ENCODE measurements at places on chromosomes 2 and 18. TPM values are rescaled to one million over a fixed set of nuclear protein-coding genes. Genes with fewer than 3 reads are reported as not detected.

Gene PLCD4
- polyA plus RNA-seq, result 0.21 TPM

Gene OR6B2
- polyA plus RNA-seq, result not detected

Gene IL1RN
- polyA plus RNA-seq, result not detected

Gene SERPINB10
- not detected for polyA plus RNA-seq

Gene ERICH2
- not detected for polyA plus RNA-seq

Gene NDC80
- 11.0 TPM for polyA plus RNA-seq

Gene POTEJ
- polyA plus RNA-seq, result not detected

Gene PASK
- polyA plus RNA-seq, result 20.5 TPM

Gene SPC25
- polyA plus RNA-seq, result 21.0 TPM

Gene NAB1
- 21.9 TPM for polyA plus RNA-seq

Gene DCDC2C
- polyA plus RNA-seq, result 0.91 TPM

Gene ROCK1
- 4.2 TPM for polyA plus RNA-seq

Gene RAX
- polyA plus RNA-seq, result 0.12 TPM

Gene ACOXL
- 13.6 TPM for polyA plus RNA-seq

Gene COL4A4
- 0.33 TPM for polyA plus RNA-seq

Gene GCG
- not detected for polyA plus RNA-seq

Gene AMER3
- polyA plus RNA-seq, result 0.17 TPM

All from H1 (cell line).